ENCODE measurements at places on chromosomes 16 and 17.

- DNase-seq = no peak
Measured at GRCh38 chr17:67999291-67999911, 3.1 kb upstream of the C17orf58 start.

DNA sequence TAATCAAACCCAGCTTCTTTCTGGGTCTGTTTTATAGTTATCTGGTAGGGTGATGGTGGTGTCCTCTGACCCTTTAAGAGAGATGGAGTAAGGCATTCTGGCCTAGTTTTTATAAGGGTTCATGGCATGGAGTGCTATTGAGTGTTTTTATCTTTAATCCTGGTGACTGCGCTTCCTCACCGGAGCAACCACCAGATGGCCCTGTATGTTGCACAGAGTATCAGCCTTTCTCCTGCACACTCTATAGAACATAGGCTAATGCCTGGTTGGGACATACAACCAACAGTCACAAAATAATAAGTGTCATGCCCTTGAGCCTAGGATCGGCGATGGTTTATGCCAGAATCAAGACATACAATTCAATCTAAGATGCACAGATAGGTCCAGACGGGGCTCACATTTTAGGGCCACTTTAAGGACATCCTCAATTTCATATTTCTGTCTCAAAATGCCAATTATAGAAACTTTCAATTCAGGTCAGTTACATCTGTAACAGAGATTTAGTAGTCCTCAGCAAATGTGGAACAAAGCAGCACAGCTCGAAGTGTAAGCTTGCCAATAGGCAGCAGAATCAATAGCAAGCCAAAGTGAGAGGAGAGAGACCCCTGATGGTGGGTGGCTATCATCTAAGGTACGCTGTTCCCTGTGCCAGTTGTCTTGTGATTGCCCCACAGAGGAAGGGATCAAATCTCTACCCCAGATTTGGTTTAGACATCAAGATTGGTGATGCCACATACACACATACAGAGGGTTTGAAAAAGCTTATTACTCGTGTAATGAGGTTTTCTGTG, 37.2 kb upstream of the HOXB9 start:
- DNase-seq = no peak

- DNase-seq = no peak
Measured at GRCh38 chr16:56369202-56369601, 56.1 kb downstream of the AMFR start.

DNA sequence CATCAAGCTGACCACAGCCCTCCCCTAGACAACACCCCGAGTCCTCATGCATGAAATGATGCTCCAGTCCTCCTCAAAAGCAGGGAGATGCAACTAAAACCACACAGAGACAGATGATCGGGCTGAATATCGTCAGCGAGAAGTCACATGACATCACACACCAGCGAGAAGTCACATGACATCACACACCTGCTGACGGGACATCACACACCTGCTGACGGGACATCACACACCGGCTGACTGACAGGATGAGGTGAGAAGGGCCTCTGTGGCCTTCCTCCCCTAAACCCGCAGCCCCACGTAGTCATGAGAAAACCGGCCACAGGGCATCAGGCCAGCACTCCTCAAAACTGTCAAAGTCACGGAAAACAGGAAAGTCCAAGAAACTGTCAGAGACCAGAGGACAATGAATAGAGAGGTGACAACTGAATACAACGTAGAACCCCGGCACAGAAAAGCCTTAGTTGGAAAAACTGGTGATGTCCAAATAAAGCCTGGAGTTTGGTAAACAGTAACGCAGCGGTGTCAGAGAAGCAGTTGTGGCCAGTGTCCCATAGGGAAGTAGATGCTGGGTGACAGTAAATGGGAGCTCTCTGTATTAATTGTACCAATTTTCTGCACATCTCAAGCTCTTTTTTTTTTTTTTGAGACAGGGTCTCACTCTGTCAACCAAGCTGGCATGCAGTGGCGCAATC, 14.3 kb downstream of the LITAF start:
- no peak for DNase-seq

DNA sequence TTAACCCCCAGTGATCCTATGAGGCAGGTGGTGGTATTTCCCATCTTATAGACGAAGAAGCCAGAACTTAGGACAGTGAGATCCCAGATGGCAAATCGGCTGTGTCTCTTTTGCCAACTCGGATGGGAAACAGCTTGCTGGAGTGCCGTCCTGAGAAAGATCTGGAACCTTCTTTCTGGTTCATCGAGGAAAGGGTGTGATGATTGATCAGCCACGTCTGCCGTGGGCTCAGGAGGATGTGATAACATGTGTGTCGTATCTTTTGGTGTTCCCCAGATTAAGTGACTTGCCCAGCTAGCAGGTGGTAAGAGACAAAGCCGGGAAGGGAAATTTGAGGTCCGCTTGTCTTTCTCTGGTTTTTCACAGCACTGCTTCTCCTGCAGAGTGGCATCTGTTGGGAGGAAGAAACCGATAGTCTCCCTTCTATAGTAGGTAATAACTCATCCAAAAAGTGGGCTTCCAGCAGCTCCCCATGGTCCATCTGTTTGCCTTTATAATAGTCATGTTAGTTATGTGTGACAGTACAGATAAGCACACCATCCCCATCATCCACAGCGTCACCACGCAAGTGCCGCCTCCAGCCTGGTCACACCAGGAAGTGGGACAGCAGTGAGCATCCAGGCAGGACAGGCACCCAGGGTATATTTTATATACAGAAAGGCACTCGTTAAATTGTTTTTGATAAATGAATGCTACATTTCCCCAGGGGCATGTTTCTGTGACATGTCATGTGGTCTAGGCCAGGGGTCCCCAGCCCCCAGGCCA, 175.5 kb downstream of the KATNIP start:
- DNase-seq = no peak

DNA sequence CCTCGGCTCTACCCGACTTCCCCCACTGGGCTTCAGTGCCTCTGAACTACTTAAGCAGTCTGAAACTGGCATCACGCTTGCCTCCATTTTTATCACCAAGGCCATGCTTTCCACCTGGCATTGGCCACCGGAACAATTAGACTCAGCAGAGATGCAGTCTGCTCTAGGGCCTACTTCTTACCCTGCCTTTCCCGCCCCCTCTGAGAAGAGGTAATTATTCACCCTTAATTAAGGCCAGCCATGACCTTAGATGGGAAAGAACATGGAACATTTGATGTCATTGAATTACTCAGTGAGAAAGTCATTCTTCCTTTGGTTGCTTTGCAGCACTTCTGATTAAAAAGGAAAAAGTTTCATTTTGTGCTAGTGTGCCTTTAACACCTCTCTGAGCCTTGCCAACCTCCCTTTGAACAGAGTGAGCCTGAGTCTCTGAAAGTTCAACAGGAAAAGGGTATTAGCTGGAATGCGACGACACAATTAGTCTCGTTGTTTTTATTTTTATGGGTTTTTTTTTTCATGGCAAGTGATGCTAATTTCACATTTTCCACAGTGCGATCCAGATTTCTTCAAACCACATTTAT, 60.9 kb upstream of the TNRC6A start:
- DNase-seq = no peak

- DNase-seq = no peak
Measured at GRCh38 chr16:34648-34987, 18.8 kb downstream of the POLR3K start.

DNA sequence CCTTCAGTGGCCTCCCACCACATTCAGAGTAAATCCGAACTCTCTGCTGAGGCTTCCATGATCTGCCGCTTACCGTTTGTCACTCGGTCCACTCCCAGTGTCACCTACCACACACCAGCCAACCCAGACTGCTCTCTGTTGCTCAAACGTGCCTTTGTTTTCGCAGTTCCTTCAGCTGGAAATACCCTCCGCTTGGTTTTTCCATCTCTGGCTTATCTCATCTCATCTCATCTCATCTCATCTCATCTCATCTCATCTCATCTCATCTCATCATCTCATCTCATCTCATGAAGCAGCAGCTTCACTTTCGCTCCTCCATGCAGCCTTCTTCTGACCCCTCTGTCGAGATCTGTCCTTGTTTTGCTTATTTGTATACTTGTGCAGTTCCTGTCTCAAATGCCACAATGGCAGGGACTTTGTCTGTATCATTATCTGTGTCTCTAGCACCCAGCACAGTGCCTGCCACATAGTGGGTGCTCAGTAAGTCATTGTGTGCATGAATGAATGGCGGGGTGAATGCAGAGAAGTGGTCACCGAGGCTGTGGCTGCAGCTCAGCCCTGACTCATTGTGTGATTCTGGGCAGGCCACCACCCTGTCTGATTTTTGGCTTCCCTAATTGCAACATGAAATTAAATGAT, 3.8 kb upstream of the SNX20 start:
- no peak for DNase-seq
